ENCODE measurements at places on chromosomes 1 and 21. TPM values are rescaled to one million over a fixed set of nuclear protein-coding genes. Genes with fewer than 3 reads are reported as not detected.

The FABP3 gene
- 0.84 TPM for total RNA-seq

The TRIM58 gene
- not detected for total RNA-seq

The CD5L gene
- not detected for total RNA-seq

The MYOG gene
- not detected for total RNA-seq

The ABCG1 gene
- 19.6 TPM for total RNA-seq

The GNAT2 gene
- not detected for total RNA-seq

The CXADR gene
- 12.2 TPM for total RNA-seq

The ENTREP3 gene
- total RNA-seq = 62.7 TPM

The CHRM3 gene
- total RNA-seq = not detected

The LGR6 gene
- not detected for total RNA-seq

The KMO gene
- not detected for total RNA-seq

The IGSF3 gene
- 2.2 TPM for total RNA-seq

The ASCL5 gene
- total RNA-seq = not detected

The CHD1L gene
- 33.8 TPM for total RNA-seq

The C1orf94 gene
- total RNA-seq = not detected

The TIE1 gene
- 562 TPM for total RNA-seq

The DAB1 gene
- total RNA-seq = not detected
